ENCODE measurements at places on chromosomes 2 and 18.

DNA sequence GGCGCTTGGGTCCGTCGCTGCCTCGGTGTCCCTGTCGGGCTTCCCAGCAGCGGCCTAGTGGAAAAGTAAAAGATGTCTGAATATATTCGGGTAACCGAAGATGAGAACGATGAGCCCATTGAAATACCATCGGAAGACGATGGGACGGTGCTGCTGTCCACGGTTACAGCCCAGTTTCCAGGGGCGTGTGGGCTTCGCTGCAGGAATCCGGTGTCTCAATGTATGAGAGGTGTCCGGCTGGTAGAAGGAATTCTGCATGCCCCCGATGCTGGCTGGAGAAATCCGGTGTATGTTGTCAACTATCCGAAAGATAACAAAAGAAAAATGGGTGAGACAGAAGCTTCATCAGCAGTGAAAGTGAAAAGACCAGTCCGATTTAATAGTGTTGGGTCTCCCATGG lies 8.0 kb downstream of the HES6 start:
- no peak for DNase-seq

- no peak for DNase-seq
Observed at GRCh38 chr2:150165442-150165841, 322.0 kb downstream of the RND3 start.

DNA sequence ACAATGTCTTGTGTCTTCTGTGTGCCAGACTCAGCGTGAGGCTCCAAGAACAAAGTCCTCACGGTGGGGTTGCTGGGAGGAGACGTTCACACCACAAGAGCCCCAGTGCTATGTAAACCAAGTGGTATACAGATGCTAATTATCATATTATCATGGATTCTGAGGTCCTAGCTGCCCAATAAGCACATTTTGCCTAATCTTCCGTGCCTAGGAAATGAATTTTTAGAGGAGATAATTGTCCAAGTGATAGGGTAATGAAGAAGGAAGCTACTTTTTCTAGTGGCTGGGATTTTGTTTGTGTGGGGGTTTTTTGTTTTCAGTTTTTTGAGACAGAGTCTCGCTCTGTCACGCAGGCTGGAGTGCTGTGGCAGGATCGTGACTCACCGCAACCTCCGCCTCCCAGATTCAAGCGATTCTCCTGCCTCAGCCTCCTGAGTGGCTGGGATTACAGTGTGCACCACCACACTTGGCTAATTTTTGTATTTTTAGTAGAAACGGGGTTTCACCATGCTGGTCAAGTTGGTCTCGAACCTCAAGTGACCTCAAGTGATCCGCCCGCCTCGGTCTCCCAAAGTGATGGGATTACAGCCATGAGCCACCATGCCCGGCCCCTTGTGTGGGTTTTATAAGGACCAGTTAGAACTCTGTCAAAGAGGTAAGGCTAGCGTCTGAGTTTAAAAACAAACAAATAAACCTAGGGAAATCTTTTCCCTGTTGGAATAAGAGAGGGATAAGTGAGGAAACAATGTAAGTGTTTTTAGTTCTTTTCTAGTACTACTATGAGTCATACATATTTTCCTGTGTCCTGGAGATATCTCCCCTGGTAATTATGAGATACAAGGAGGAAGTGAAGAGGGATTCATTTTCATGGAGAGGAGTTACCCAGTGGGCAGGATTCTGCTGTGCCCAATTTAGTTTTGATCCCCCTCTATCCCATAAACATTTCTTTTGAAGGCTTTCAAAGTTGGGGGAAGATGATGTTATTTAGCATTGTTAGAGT lies 9.5 kb upstream of the SMAD7 start:
- DNase-seq: peak; percentile 56

GRCh38 chr2:141590620-141591019 lies 540.2 kb downstream of the LRP1B start:
- no peak for DNase-seq

GRCh38 chr2:232838406-232838874 lies 31.6 kb upstream of the SNORC start:
- DNase-seq: no peak

All from adipocyte (in vitro differentiated cells).